ENCODE measurements at places on chromosomes 7 and 10.

GRCh38 chr10:101425535-101425934 lies 71.6 kb downstream of the BTRC start:
- DNase-seq, result no peak

DNA sequence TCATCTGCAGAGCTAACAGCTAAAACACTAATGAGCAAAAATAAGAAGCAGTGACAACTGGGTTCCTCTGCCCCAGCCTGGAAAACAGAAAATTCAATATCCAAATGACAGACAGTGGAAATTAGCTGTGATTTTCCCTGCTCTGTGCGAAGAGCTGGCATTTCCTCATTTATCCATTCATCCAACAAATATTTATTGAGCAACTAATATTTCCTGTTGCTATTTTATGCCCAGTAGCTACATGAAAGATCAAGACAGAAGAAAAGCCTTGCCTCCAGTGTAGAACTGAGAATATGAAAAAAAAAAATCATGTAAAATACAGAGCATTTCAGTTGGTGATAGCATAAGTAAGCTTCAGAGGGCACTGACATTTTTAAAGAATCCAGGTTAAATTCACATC lies 140.9 kb downstream of the ABCA13 start:
- DNase-seq, result no peak

- DNase-seq, result no peak
These were observed 28.3 kb upstream of the AFAP1L2 start for GRCh38 chr10:114432566-114433093.

DNA sequence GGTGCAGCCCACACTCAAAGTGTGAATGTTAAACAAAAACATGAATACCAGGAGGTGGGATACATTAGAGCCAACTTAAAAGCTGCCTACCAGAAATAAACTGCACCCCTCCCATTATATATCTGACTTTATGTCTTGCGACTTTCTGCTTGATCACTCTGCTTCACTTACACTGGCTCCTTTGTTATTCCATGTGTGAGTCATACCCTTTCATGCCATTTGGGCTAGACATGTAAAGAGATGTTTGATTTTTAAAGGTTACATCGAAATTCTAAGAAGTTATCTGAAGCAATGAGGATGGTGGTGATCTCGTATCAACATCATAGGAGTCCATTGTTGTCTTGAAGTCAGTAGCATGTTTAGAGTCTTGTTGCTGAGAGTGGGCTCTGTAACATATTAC lies 31.6 kb upstream of the ETV1 start:
- no peak for DNase-seq

DNA sequence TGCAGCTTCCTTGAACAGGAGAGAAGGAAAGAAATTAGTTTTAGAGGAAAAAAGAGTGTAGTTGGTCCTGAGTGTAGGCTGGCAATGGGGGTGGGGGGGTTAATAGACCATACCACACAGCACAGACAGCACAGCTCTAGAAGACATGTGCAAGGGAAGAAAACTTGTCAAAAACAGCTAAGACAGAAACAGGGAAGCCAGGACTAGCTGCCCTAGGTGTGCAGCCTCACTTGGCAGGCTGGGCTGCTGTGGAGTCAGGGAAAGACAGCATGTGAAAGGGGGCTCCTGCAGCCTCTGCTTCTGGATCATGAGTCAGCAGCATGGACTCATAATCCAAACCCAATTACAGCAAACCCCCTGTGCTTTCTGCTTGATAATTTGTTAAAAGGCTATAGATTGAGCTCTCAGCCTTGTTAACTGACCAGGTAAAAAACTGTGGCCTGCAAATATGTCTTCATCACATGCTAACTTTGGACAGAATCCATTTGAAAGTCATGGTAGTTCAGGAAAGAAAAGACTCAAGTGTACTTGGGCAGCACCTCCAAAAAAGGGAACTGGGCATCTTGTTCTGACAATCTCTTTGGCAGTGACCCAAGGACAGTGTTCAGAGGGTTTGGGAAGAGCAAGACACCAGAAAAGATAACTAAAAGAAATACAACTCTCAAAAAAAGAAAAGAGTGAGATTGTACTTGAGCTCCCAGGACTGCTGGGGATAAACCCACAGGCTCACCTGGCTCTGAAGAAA lies 142.2 kb upstream of the VWC2 start:
- no peak for DNase-seq

DNA sequence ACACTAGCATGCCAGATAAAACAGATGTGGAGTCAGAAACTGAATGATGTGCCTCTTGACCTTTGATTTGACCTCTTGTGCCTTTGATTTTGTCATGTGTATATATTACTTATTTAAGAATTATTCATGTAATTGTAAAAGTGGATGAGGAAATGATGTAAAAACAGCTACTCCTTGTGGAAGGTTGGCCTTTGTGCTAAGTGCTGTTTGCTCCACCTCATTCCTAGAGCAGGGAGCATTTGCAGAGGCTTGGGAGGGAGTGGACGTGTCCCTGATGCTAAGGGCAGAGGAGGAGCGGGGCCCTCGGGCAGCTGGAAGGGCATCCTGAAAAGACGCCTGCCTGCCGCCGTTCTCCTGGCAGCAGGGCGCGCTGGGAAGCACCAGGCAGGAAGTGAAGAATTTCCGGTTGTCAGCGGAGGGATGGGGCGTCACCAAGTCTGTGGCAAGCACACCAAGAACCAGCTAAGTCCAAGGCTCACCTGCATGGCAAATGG lies 197.6 kb upstream of the ZNF32 start:
- DNase-seq, result no peak

DNA sequence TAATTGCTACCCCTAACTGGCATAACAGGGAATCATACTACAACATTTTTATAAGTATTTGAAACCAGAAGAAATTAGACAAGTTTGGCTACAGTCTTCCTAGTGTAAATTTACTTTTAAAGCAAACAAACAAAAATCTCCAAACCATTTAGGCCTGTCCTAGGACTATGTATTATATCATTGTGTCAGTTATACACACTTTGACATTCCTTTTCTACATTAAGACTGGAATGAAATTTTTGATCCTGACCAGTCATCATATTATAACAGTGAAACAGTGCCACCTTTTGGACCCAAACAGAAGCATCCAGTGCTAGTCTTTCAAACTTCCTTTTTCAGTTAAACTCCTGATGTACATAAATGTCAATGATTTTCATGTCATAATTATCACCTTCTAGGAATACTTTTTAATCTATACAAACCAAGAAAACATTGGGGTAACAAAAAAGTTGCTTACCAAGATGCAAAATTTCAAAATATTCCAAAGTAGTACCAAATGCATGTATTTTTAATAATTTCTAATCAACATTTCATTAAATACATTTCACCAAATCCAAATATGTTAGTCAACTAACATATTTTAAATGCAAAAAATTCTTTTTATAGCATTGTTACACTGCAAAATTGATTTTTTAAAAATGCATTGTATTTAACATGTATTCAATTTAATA lies 75.7 kb downstream of the IMMP2L start:
- no peak for DNase-seq

- no peak for DNase-seq
These were observed 317.7 kb upstream of the SEMA3C start for GRCh38 chr7:81236560-81236959.

DNA sequence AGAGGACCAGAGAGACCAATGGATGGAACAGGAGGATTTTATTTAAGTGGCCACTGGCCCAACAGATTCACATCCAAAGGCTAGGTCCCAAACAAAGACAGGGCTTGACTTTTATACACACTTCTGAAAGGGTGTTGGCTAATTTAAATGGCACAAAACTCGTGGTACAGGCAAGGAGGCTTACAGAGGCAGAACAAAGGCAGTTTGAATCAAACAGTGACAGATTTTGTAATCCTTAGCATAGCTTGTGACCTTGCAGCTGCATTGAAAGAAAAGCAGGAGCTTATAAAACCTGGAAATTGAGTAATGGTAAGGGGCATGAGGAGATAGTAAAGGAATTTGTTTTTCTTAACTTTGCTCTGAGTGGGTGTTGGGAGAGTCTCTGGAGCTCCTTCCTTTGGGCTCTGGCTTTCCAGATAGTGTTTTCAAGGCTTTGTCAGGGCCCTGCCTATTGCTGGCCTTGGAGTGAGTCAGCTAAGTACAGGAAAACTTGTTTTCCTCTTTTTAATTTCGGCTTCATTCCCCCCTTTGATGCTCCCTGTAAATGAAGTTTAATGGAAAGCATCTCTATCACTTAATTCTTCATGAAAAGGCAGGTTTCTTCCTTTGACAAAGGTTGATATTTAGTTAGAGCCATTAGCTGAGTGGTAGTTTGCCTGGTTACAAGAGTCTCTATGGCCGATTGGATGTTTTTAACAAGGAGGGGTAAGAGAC lies 96.9 kb downstream of the TRIM24 start:
- no peak for DNase-seq

- no peak for DNase-seq
These were observed 119.4 kb downstream of the DYNC2I1 start for GRCh38 chr7:158975526-158976467.

- DNase-seq, result no peak
These were observed 97.0 kb downstream of the MICALL2 start for GRCh38 chr7:1362301-1362700.

DNA sequence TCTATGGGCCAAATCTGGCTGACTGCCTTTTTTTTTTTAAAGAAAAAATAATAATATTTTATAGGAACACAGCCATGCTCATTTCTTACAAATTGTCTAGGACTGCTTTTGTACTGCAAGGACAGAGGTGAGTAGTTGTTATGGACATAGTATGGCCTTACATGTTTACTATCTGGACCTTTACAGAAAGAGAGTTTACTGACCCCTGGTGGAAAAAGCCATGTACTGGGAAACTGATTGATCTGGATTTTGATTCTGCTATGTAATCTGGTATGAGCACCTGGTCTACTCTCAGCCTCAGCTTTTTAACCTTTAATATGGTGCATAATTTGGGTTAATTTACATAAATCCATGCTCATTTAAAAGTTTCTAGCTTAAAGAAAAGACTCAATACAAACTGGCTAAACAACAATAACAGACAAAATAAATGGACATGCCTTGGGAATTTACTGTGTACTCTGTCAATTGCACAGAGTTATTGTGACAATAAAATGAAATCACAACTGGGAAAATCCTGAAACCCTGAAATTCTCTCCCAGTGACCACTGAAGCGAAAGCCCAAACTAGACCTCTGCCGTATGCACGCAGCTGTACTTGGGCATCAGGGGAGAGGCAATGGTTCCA lies 260.7 kb downstream of the BMPER start:
- DNase-seq, result no peak

- DNase-seq, result no peak
These were observed 71.6 kb upstream of the GRID1 start for GRCh38 chr10:86438091-86438749.

GRCh38 chr7:7183061-7183837 lies 905 bp downstream of the C1GALT1 start:
- peak; percentile 90 for DNase-seq

DNA sequence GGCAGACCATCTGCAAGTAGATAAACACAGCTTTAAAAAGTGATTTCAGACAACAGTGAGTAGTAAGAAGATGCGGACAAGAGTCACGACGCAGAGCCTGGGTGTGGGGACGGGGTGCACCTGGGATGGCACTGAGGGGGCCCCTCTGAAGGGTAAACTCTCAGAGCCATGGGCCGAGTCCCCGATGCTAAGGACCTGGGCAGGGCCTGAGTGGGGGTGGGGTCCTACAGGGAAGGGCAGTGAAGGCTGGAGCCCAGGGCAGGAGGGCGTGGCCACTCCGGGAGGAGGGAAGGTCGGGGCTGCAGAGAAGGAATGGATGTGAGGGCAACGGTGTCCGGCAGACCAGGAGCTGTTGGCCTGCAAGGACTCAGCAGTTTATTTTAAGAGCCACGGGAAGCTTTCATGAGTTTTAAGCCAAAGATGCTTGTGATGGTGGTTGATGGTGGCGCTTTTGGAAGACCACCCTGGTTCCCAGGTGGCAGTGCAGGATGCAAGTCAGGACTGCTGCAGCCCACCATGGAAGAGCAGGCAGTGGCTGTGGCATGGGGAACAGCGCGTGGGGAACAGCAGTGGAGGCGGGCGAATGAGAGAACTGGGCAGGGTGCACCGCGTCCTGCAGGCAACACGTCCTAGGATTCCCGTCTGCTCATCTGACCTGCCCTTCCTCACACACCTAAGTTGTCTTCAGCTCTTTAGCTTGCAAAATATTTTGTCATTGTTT lies 296.8 kb downstream of the DNAJB6 start:
- DNase-seq, result peak; percentile 71

DNA sequence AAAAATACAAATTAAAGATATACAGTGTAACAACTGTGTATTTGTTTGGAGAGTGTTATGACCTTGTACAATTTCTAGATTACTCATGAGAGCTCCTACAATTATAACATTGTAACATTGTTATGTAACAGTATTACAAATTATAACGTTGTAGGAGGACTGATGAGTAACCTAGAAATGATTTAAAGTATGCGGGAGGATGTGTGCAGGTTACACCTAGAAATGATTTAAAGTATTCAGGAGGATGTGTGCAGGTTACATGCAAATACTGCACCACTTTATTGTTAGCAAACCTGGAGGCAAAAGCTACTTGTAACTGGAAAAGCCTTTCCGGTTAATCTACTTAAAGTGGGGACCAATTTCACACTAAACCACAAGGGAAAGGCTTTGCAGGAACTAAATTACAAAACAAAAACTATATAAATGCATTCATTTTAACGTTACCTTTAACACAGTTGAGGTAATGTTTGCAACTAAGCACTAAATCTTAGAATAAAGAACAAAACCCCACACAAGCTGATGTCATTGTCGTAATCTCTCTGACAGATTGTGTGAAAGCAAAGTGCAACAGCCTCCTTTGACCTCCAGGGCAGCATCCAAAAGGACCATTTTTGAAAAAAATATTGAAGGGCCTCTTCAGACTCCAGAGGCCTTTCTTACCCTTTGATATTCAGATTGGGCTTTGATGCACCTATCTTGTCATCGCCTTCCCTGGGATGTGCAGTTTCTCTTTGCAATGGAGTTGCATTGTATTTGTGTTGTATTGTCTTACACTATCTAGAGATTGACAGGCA lies 522.1 kb upstream of the FOXK1 start:
- no peak for DNase-seq

GRCh38 chr7:66779669-66780409 lies 39.3 kb downstream of the RABGEF1 start:
- DNase-seq, result no peak

- DNase-seq, result peak; percentile 33
These were observed 4.5 kb upstream of the GRID1 start for GRCh38 chr10:86371116-86371515.

GRCh38 chr10:76869931-76870330 lies 767.7 kb downstream of the KCNMA1 start:
- DNase-seq, result no peak

GRCh38 chr10:124707551-124707950 lies 36.6 kb downstream of the FAM53B start:
- no peak for DNase-seq

- DNase-seq, result no peak
These were observed 16.8 kb downstream of the VIM start for GRCh38 chr10:17244700-17245365.

All from mesenteric fat pad (tissue), 1 donor.